ENCODE measurements at places on chromosomes 2 and 18.

DNA sequence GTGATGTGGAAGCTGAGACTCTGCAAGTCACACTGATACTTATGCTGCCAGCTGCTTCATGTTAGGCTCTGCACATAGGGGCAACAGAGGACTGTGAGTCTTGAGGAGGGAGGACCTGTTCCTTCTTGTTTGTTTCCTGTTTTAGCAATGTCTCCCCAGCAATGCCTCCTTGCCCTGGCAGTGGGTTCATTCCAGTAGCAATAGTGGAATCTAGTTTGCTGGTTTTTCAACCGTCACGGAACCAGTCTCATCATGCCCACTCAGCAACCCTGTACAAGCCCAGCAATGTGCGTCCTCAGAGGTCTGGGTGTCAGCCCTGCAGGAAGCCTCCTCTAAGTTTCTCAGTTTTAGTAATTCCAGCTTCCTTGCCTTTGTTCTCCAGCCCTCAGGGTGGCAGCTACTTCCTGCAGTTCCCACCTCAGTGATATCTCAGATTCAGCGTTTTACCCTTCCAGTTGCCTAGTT is 20.5 kb upstream of the ITGB6 start:
- no peak for DNase-seq

- no peak for DNase-seq
Observed at GRCh38 chr2:231671270-231672050, 36.9 kb upstream of the PTMA start.

DNA sequence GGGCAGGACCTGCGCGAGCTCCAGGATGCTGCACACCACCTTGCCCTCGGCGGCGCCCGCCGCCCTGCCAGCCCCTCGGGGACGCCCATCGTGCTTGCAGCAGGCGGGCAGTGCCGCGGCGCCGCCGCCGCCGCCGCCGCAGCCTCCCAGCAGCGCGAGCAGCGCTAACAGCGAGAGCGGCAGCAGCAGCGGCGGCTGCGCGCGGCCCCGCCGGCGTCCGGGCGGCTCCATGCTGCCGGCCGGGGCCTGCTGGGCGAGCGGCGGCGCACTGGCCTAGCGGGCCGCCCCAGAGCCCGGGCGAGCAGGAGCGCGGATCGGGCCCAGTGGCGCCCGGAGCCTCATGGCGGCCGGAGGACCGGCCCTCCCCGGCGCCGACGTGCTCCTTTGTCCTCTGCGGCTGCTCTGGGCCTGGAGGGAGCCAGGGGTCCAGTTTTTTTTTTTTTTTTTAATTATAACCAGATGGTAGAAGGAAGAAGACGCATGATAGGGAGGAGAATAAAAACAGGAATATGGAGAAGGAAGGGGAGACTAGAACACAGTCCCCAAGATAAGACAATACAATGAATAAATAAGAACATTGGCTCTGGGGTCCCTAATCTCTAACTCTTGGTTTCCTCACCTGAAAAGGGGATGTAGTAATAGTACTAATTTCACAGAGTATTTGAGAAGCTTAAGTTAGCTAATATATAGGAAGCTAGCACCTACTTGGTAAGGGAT is 17.1 kb upstream of the ANKRD62 start:
- DNase-seq = peak; percentile 21

GRCh38 chr2:159562248-159562647 is 54.1 kb downstream of the BAZ2B start:
- no peak for DNase-seq

DNA sequence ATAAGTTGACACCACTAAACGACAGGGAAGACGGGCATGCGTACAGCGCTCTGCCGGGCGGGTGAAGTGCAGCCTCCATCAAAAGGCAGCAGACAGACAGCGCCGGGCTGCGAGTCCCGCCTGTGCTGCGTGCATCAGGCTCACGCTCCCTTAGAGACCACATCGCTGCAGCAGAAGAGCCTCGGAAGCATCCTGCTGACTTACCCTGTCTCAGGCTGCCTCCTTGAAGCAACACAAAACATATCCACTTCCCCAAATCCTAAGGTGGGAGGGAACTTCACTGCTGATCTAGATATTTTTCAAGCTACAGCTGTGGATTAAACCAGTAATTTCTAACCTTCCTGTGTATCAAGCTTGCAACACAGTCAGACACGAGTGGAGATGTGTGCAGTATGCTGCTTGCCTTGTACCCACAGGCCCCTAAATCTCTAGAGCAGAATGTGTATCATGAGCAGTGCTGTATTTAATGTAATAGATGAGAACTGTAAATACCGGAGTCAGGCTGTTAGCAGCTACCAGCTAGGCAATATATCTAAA is 6.4 kb downstream of the MYT1L start:
- DNase-seq = no peak

- DNase-seq = no peak
Observed at GRCh38 chr2:231413456-231413855, 17.9 kb downstream of the B3GNT7 start.

DNA sequence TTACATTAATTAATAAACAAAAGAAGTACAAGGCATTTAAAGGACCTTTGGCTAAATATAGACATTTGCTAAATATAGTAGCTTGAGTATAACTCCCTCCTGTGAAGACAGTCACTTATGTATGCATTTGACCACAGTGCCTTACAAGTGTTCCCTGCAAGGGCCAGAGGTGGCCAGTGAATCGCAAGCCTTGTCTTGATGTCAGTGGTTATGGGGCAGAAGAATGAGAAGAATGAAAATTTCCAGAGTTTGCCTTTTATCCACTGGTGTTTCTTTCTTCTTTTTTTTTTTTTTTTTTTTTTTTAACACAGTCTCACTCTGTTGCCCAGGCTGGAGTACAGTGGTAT is 1.8 kb downstream of the LRRFIP1 start:
- DNase-seq = no peak

DNA sequence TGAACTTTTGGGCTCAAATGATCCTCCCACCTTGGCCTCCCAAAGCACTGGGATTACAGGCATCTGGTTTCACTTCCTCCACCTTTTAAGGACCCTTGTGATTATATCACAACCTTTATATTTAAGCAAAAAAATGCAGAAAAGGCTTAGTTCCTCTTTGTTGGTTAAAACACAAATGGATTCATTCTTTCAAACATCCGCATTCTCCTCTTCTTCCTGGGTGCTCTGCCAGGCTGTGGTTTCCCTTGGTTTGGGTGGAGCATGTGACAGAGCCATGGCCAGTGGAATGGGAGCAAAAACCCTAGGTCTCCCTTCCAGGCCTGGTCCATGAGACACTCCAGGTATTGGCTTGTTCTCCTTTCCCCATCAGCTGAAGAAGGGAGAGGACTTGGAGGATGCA is 9.9 kb upstream of the SLC66A3 start:
- no peak for DNase-seq

- DNase-seq = peak; percentile 95
Observed at GRCh38 chr2:238169708-238170251, 11.0 kb downstream of the ERFE start.

DNA sequence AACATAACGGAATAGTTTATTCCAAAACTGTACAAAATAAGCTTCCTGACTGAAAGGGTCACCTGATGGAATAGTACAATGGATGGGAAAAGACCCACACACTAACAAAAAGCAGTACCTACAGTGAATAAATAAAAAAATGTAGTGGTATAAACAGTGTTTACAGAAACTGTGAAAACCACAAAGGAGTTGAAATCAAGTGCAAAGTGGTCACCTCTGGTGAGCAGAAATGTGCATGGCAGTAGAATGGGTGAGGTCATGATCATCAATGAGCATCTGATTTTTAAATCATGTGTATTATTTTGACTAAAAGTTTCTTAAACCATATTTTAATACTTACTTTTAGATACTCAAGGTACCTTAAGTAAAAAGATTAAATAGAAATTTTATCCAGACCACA is 11.4 kb downstream of the WDSUB1 start:
- no peak for DNase-seq

DNA sequence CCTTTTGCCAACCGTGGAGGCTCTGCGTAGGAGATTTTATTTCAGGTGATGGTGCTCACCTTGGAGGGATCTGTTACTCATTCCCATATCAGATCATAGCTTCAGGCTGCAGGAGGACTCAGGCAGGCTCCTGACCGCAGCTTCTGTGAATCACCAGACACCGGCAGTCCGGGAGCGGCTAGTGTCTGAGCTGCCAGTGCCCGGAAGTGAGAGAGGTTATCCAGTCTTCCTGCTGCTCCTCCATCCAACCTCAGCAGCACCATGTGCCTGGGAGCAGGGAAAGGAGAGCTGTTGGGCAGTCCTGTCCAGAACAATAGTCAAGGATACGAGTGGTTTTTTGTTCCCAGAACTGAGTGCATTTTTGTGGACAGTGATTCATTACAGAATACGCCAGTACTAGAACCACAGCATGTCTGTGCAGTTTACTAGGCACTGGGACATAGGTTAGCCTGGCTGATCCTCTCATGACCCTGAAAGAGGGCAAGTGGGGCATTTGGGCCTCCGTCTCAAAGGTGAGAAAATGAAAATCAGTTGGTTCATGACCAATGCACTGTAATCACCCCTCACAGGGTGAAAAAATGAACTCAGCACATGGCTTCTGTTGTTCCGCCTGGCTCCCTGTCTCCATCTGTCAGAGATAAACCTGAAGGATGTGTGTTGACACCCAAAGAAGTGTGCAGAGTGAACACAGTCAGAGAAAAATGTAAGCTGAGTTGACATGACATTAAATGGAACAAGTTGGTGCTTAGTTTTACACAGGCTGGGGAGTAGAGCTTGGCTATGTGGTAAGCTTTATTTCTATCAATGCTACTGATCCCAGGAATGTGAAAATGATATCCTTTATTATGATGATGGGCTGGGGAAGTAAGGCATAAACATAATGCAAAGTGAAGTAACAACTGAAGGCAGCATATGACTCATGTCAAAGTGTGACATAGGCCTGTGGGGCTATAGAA is 12.2 kb downstream of the FHOD3 start:
- peak; percentile 99 for DNase-seq

DNA sequence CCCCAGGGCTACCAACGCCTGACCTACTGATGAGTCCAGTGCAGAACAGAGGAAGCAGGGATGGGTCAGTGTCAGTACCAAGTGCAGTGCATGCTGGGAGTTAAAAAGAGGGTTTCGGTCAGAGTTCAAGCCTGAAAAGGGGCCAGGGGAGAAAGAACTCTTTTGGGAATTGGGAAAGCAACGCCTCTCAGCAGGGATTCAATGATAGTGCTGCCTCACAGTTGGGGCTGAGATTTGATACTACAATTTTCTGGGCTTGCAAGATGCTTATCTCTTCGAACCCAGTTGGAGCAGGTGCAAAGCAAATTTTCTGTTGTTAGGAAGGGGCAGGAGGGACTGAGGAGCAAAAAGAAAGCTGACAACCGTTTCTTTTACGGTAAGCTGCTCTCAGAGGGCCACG is 82.6 kb downstream of the CERKL start:
- no peak for DNase-seq

- peak; percentile 87 for DNase-seq
Observed at GRCh38 chr2:204842661-204843485, 297.6 kb downstream of the PARD3B start.

- no peak for DNase-seq
Observed at GRCh38 chr2:60149176-60149575, 404.3 kb downstream of the BCL11A start.

DNA sequence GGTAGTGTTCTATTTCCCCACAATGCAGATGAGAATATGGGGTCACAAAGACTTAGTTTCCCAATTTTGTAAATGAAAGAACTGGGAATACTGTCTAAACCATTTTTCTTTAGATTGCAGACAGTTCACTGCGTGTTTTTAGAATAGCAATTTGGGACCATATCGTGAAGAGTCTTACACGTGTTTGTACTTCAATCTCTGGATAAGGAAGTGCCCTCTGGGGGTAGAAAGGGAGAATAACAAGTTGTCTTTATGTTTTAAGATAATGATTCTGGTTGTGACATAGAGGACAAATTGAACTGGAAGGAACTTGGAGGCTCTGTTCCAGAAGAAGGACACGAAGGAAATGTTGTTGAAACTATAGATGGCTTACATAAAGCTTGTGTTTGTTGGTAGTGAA is 457.7 kb downstream of the CBLN2 start:
- DNase-seq = no peak

DNA sequence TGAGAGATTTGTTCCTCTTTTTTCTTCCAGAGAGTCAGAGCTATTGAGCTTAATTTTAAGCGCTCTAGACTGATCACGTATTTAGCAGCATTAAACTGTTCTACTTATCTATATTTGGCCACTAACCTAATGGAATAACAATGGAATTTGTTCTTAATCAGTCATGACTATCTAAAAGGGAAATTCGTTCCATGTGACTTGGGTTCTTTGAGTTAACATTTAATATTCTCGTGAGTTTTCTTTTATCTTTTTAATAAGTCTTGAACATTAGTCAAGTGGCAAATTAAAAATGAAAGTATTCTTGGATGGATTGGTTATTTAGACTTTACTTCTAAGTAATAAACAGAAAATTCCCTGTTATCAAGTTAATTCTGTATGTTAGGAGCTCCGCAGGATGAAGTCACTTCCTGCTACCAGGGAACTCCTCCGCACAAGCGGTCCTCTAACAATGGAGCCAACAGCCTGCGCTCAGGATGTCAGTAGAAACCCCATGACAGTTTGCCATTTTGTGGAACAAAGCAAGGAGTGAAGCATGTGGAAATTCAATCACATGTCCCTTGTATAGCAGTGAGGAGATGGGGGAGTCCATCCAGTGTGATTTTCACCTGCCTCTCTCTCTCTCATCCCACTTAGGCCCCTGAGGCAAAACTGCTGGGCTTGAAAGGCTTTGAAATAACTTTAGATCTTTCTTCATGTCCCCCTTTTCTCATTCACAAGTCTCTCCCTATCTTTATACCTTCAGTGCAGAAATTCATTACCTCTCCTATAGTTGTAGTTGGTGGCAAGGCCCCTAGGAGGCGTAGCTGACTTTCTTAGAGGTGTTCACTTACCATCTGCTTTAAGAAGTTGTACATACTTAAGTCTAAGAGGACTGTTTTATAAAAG is 138.1 kb downstream of the WDR7 start:
- peak; percentile 28 for DNase-seq

DNA sequence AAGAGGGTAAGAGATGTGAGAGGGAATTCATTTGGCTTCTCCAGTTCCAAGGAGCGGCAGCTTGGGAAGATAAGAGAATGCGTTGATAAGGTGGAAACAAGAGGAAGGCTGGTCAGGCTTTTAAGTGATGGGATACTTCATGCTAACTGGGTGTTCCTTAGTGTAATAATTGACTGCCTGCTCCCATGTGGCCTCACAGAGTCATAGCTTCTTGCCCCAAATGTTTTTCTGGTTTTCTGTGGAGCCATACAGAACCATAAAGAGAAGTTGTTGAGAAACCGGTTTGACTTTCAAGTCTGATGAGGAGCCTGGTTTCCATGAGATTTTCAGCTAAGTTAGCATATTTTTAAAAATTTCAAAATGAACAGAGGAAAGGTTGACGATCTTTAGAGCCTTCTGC is 97.5 kb upstream of the ZFP36L2 start:
- no peak for DNase-seq

GRCh38 chr2:143030127-143030526 is 99.1 kb upstream of the ARHGAP15 start:
- DNase-seq = no peak

DNA sequence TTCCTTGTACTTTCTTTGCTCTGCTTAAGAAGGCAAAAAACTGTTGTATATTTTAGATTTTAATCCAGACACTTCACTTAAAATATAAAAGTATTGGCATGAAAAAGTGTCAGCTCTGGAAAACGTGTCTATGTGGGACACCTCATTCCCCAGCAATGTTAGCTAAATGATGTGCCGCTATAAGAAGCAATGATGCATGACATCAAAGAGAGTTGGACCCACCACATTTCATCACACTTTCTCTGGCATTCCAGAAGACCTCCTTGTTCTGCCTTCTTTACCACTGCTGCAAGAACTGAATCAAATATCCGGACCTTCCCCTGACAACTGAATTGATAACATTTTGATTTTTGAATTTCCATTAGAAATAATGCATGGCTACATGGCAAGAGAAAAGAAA is 242.4 kb upstream of the TANK start:
- DNase-seq = no peak
